ENCODE measurements at places on chromosomes 16 and 17.

DNA sequence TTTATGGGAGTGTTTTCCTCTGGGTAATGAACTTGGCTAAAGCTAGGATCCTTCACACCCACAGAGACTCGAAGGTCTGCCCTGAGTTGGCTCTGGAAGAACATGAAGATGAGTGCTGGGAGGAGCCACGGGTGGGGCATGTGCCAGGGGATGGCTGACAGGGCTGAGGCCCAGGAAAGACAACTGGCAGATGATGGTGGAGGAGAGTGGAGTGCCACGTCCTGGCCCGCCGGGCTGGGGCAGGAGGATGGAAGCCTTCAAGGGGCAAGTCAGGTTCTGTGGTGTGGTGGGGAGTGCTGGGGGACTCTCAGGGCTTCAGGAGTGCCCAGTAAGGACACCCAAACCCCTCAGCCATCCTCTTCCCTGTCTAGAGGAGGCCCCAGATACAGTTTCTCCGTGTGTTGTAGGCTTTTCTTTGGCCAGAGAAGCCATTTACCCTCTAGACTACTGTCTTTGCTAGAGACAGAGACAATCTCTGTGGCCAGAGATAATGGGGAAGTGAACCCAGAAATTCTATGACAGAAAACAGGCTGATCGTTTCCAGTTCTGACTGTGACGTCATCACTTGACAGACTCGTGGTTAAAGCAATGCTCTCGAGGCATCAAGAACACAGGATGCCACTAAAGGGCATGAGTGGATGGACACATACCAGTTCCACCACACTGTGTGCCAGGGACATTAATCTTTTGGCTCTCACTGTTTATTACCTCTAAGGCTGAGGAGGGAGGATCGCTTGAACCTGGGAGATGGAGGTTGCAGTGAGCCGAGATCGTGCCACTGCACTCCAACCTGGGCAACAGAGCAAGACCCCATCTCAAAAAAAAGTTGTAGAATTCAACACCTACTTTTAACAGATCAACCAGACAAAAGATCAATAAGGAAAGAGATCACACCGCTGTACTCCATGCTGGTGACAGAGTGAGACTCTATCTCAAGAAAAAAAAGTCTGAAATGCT lies 18.6 kb upstream of the SLC5A10 start:
- no peak for DNase-seq

- DNase-seq: no peak
These were observed 25.6 kb downstream of the IGSF6 start for GRCh38 chr16:21626659-21627277.

- DNase-seq: no peak
These were observed 36.7 kb downstream of the NOG start for GRCh38 chr17:56630202-56630601.

GRCh38 chr16:28311913-28312312 lies 19.6 kb downstream of the SBK1 start:
- DNase-seq: no peak

- DNase-seq: no peak
These were observed 21.8 kb downstream of the GSE1 start for GRCh38 chr16:85634747-85635544.

- DNase-seq: no peak
These were observed 519 bp upstream of the NTN1 start for GRCh38 chr17:9020824-9021157.

DNA sequence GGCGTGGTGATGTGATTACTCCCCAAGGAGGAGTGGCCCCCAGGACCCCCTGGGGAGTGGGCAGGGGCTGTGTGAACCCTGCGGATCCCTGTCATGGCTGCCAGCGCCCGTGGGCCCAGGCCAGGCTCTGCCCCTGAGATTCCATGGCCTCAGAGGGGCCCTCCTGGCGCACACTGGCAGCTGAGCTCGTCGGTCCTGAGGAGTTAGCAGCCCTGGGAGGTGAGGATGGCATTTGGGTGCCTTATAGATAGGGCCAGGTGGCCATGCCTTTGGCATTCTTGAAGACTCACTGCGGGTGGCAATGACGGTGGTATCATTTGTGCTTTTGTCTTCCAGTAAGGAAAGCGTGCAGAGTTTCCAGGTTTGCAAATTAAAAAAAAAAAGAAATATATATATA lies 146.8 kb upstream of the GSE1 start:
- no peak for DNase-seq

DNA sequence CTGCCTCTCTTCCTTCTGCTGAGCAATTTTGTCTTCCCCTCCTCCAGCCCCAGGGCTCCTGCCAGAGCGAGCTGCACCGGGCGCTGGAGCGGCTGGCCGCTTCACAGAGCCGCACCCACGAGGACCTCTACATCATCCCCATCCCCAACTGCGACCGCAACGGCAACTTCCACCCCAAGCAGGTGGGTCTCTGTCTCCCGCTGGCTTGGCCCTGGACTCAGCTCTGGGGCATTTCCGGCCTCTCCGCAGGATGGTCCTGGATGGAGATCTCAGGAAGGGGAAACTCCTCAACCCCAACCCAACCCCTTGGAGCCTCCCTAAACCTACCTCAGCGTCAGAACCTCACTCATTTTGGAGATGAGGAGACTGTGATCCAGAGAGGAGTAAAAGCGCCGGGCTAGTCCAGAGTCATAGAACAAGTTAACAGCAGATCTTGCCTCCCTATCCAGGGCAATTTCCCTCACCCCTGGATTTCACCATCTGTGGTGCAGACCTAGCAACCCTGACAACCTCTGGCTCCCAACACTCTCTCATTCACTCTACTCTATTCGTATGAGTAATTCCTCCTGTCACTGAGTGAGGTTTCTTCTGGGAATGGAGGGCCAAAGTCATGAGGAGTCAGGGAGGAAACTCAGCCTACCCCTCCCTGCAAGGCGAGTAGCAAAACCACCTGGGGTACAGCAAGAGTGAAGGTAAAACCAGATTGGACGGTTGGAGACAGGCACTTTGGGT lies 10.8 kb downstream of the IGFBP4 start:
- no peak for DNase-seq

DNA sequence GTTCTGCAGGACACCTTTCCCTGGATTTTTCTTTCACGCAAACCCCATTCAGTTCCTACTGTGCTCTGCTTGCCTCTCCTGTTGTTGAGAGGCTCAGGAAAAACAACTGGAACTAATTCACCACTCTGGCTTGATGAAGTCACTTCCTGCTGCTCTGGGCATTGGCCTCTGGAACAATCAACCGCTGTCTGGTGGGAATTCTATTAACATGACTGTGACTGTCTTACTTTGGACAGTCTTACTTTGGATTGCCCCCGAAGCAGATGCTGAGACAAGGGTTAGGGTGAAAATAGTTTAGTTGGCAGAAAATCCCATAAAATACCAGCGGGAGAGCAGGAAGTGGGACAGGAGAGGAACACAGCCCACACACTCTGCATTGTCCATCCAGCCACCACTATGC lies 90.0 kb upstream of the HSBP1 start:
- no peak for DNase-seq

DNA sequence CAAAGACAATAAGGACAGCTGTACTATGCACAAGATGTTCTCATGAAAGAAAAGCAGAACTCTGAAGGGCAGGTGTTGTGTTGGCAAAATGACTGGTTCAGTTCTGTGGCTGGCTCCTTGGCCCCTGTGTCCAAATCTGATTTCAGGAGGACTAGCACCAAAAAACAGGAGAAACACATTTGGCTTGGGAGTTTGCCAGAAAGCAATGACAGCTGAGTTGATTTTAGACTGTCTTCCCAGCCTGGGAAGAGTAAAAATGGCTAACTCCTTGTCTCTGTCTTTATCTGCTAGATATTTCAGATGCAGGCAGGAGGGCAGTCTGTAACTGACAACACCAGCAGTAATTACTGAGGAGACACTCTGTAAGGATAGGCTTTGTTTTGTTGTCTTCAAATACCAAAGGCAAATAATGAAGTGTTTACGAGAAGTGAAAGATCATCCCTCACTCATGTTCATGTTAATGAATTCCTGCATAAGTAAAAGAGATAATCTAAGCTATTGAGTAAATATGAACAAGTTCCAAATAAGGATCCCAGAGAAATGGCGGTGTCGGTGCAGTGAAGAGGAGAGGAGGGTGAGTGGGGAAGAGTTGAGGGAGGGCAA lies 989.0 kb downstream of the CDH11 start:
- no peak for DNase-seq

DNA sequence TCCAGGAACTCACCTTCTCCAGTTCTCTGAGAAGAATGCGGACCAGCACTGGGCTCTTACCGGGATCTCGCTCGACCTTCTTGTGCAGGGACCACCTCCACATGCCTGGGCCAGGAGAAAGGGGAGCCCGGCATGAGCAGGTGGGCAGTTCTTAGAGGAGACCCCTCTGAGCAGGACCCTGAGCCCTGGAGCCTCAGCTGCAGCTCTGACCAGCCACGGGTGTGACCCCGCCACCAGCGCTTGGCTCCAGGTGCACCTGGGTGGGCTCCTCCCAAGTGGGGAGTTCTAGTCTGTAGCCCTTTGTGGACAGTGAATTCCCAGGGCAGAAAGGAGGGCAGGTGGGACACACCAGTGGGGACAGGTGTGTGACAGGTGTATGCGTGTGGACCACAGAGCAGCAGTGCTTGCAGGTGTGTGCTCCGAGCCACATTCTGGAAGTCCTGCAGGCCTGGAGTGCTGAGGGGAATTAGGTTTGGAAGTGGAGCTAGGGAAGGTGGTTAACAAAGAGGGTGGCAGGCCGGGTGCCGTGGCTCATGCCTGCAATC lies 28.9 kb downstream of the PIK3R6 start:
- no peak for DNase-seq

DNA sequence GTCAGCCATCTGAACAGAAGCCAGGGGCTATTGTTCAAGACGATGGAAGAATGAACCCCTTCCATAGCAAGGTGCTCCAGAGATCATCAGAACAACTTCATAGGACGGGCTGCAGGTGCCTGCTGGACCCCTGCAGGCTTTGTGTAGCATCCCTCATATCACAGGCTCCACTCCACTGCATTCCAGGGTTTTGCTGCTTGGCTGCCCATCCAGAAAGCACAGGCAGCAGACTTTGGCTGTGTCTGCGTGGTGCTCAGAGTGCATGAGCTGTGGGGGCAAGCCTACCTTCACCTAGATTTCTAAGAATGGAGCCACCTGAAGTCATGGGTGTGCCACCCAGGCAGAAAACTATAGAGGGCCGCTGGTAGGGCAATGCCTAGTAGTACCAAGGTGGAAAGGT lies 93.9 kb upstream of the NLRP1 start:
- DNase-seq: no peak

DNA sequence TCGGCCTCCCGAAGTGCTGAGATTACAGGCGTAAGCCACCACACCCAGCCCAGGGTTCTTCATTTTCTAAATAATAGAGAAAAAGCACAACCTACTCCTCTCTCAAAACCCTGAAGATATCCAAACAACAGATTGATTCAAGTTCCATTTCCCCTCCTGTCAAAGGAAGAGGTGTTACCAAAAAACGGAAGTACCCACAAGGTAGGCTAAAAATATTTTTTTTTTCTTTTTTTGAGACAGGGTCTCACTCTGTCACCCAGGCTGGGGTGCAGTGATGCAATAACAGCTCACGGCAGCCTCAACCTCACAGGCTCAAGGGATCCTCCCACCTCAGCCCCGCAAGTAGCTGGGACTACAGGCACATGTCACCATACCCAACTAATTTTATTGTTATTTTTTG lies 18.9 kb downstream of the UTP6 start:
- no peak for DNase-seq

- no peak for DNase-seq
These were observed 41.3 kb downstream of the RBBP6 start for GRCh38 chr16:24580665-24581064.

GRCh38 chr17:45088741-45089140 lies 27.6 kb downstream of the NMT1 start:
- DNase-seq: no peak

- DNase-seq: no peak
These were observed 48.5 kb upstream of the RBFOX3 start for GRCh38 chr17:79659376-79659775.

- no peak for DNase-seq
These were observed 110.2 kb upstream of the NLRP1 start for GRCh38 chr17:5694551-5694950.

GRCh38 chr16:81264386-81264785 lies 25.9 kb downstream of the BCO1 start:
- no peak for DNase-seq

GRCh38 chr17:50210240-50211225 lies 9.1 kb upstream of the COL1A1 start:
- DNase-seq: no peak

DNA sequence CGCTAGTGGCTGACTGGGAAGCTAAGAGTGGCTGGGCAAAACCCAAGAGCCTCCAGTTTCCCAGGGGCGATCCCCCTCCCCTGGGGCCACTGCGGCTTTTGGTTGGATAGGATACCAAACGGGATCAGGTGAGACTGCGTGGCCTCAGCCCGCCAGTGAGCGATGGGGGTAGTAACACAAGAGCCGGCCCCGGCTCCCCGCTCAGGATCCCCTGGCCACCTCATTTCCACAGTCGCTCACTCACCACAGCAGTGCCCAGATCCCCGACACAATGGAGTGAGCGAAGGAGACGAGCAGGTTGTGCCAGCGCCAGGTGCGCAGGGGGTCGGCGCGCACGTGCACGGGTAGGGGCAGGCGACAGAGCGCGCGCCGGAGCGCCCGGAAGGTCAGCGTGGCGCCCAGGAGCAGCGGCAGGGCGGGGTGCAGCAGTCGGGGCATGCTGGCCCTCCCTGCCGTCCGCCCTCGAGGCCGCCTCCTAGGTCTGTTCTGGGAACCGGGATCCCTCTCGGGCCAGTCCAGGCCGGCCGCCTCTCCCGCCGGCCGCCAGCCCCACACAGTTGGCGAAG lies 290 bp downstream of the TLCD1 start:
- DNase-seq: no peak

GRCh38 chr17:41885733-41886132 lies 20.5 kb upstream of the KLHL11 start:
- DNase-seq: no peak

- DNase-seq: no peak
These were observed 477.1 kb downstream of the TOX3 start for GRCh38 chr16:52069866-52070265.

DNA sequence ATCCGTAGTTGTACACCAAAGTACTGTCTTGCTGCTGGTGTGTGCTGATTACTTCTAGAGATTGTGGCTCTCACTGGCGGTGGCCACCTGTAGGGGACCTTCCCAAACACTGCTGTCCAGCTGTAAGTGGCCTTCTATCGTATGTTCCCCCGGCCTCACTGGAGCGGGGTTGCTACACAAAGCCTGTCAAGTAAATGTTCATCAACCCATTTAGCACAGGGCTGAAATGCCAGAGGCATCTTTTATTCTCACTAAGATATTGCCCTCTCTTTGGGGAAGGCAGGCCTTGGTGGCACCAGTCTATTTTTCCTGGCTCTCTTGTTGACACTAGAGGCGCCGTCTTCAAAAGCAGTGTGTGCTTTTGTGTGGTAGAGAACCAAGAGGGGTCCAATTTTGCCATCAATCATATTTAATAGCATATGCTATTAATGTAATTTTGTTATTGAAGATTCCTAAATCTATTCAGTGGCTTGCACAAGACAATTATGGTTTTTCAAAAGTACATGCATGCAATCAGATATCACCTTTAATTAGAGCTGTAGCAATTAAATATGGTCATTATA lies 514.4 kb upstream of the SALL1 start:
- no peak for DNase-seq

GRCh38 chr17:61450641-61451537 lies 1.3 kb upstream of the TBX4 start:
- DNase-seq: no peak

GRCh38 chr16:63720848-63721247 lies 1401.0 kb downstream of the CDH11 start:
- no peak for DNase-seq
